ENCODE measurements at places on chromosomes 4 and X.

GRCh38 chrX:53435997-53436396 lies 1.8 kb upstream of the HSD17B10 start:
- peak; percentile 78 for DNase-seq

DNA sequence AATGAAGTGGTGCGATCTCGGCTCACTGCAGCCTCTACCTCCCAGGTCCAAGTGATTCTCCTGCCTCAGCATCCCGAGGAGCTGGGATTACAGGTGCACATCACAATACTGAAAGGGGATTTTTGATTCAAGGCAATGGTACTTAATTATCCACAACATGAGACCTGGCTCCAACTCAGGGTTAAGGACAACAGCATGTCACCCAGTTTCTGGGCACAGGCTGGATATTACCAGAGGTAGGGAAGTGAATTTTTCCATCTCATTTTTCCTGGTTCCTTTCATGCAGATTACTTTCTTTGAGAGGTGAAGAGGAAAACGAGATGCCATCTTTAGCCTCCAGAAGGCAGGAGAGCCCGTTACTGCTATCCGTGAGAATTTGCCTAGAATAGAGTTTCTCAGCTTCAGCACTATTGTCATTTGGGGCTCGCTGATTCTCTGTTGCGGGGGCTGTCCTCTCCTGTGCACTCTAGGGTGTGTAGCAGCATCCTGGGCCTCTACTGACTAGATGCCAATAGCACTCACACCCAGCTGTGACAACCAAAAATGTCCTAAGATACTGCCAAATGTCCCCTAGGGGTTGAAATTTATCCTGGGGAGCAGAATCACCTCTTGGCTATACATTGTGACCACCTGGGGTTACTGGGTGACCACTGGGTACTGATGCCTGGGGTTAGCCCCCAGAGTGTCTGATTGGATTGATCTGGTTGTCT lies 121.8 kb upstream of the NDP start:
- DNase-seq, result no peak

GRCh38 chr4:84644087-84644486 lies 61.2 kb downstream of the CDS1 start:
- DNase-seq, result no peak

GRCh38 chr4:34363842-34364241 lies 1880.5 kb downstream of the ARAP2 start:
- no peak for DNase-seq

GRCh38 chrX:21779095-21779494 lies 21.2 kb upstream of the SMPX start:
- DNase-seq, result no peak

- no peak for DNase-seq
Measured at GRCh38 chr4:98609934-98610333, 48.5 kb downstream of the TSPAN5 start.
